Left lobe of liver (tissue), 2 donors: ENCODE measurements at places on chromosomes 1 and 21. TPM values are rescaled to one million over a fixed set of nuclear protein-coding genes. Genes with fewer than 3 reads are reported as not detected.

TENT5C gene
- 2.4 TPM for total RNA-seq

- DNase-seq, result no peak
These were observed 53.1 kb upstream of the CD55 start for GRCh38 chr1:207268337-207268736.

TRAF3IP3 gene
- 1.4 TPM for total RNA-seq

CAMTA1 gene
- 33.6 TPM for total RNA-seq

GRCh38 chr1:227010645-227011044 lies 70.6 kb downstream of the COQ8A start:
- no peak for DNase-seq

GRCh38 chr1:110612060-110612745 lies 6.0 kb upstream of the KCNA2 start:
- DNase-seq, result no peak

- DNase-seq, result no peak
These were observed 5.2 kb downstream of the TNFRSF18 start for GRCh38 chr1:1200876-1201810.

DNA sequence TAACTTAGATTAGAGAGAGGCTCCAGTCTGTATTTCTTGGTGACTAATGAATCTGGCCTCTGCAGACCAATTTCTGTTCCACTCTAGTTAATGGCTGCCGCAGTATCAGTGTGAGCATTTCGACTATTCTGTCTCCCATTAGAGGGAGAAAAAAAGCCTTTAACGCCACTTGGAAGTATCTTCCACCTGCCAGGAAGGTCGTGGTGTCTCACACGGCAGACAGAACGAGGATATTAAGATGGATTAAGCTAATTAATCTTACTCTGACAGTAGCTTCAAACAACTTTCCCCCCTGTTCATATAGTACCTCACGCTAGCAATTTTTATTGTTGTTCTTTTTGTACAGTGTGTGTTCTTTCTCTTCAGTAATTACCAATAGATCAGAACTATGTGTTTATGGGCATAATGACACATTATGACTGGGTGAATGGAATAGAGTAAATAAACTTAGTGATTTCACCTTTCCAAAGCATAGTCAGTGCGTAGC lies 153.8 kb downstream of the ADGRL2 start:
- DNase-seq, result no peak

DNA sequence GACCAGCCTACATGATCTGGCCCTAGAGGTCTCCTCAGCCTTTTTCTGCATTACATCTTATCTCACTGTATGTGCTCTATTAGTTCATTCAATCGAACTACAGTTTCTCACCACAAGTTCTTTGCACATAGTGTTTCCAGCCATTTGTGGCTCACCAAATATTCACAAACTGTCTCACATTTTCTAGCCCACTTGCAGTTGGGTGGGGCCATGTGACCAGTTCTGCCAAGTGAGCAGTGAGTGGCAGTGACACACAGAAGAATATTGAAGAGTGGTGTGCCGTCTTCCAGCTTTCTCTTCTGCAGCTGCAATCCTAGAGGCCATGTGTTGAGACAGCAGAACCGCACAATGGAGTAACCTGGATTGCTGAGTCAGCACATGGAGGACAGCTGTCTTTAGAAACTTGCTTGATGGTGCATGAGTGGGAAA lies 103.2 kb upstream of the ZNF644 start:
- DNase-seq, result no peak

- no peak for DNase-seq
These were observed 403 bp upstream of the PSEN2 start for GRCh38 chr1:226870026-226870400.

DNA sequence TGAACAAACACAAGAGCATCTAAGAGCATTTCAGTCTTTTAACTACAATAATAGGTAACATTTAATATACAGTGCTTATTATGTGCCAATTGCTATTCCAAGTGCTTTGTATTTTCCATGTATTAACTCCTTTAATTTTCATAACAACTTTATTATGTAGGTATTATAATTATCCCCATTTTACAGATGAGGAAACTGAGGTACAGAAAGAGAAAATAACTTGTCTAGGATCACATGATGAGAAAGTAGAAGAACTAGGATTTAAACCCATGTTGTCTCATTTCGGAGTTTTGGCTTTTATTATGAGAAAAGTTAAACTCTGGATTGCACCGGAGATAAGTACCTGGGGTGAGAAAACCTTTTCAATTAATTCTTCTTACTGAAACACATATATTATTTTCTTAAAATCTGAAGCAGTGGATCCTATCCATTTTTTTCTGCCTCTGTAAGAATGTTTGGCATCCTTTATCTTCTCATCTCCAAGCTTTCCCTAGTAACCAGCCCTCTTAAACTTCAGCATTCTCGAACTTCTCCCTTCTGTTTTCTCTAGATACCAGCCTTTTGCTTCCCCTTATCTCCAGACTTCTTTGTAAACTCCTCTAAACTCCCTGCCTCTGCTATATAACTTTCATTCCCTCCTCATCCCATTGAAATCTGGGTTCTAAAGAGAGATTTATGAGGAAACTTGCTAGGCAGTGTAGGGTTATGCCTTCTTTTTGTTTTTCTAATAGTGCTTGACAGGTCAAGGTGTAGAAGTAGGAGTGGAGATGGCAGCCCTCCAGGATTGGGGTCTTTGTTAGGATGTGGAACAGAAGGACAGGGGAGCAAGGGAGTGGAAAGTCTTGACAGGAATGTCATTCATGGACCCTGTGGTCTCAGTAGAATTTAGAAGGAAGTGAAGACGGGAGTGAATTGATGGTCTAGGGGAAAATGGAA lies 28.3 kb downstream of the POU2F1 start:
- no peak for DNase-seq

RIIAD1 gene
- total RNA-seq, result not detected

DNA sequence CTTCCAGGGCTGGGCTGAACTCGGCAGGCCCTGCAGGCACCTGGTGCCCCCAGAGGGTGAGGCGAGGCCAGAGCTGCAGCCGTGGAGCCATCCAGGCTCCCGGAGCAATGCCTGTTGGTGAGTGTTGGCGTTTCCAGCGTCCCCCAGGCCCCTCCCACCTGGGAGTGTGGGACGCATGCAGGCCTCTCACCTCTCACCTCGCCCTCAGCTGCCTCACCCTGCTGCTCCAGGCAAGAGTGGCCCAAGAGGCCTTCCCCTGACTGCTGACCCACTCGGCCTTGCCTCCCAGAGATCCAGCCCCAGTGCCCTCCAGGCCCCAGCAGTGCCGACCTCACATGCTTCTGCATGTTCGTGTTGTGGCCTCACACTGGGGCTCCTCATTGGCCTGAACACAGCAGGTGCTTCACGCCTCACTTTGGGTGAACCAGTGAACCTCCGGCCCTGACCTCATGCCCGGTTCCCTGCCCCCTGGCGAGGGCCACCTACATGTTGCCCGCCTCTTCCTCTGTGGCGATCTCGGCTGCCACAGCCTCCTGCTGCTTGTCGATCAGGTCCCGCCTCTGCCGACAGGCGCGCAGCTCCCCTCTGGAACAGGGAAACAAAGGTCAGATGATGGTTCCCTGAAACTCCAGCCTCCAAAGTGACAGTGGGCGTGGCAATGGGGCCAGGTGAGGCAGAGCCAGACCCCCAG lies 17.0 kb downstream of the CFAP74 start:
- no peak for DNase-seq

GRCh38 chr1:204670152-204670927 lies 15.2 kb downstream of the LRRN2 start:
- DNase-seq, result no peak

DNA sequence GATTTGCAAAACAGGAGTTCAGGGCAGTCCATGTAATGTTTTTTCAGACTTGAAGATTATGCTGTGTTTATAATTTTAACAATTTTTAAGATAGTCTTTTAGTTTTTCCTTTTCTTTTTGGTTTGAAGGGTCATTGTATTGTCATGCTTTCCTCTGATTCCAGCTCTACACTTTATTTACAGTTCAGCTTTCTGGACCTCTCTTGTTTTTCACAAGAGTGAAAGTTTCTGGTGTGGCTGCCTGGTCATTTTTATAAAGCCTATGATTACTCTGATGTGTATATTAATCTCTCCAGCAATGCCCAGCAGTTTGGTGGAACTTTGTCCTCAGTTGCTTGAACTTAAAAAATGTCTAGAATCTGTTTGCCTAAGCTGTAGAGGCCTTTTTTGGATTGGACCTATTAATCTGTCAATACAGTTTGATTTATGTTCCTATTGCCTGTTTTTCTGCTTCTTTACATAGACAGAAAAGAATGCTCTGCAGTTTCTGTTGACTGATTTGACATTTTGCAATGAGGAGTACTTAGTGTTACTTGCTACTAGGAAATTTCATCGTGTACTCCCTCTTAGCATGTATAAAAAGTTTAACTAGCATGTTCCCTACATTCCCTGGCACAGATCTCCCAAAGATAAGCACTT lies 52.2 kb downstream of the XCL2 start:
- no peak for DNase-seq

- DNase-seq, result no peak
These were observed 3.0 kb downstream of the TSPAN2 start for GRCh38 chr1:115086176-115086830.

GRCh38 chr1:201870397-201870796 lies 18.3 kb upstream of the SHISA4 start:
- DNase-seq, result no peak

ETNK2 gene
- 213 TPM for total RNA-seq

SPAG17 gene
- not detected for total RNA-seq

DNA sequence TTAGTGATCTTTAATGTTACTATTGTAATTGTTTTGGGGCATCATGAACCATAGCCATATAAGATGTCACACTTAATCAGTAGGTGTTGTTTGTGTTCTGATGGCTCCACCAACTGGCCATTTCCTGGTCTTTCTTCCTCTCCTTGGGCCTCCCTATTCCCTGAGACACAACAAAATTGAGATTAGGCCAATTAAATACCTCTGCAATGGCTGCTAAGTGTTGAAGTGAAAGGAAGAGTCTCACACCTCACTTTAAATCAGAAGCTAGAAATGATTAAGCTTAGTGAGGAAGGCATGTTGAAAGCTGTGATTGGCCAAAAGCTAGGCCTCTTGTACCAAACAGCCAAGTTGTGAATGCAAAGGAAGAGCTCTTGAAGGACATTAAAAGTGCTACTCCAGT lies 30.7 kb downstream of the PPP2R5A start:
- no peak for DNase-seq
